SJCRH30 (cell line): ENCODE measurements at places on chromosomes 11 and 22. TPM values are rescaled to one million over a fixed set of nuclear protein-coding genes. Genes with fewer than 3 reads are reported as not detected.
A peak's percentile ranks its signal among the peaks of the same experiment; 100 is the strongest.

TMEM126A gene
- total RNA-seq = 62.1 and 71.9 TPM in 2 replicates

NF2 gene
- total RNA-seq = 43.8 and 45.6 TPM in 2 replicates

CYTH4 gene
- total RNA-seq = not detected in 2 replicates

SPINDOC gene
- 61.6 and 63.7 TPM in 2 replicates for total RNA-seq

TCN2 gene
- 0.53 and 0.85 TPM in 2 replicates for total RNA-seq

PLAAT2 gene
- not detected in 2 replicates for total RNA-seq

GRCh38 chr11:105046898-105047579, 1.9 kb upstream of the CARD16 start:
- DNase-seq = peak; percentile 21

- no peak for DNase-seq
These were observed 6.4 kb downstream of the RAC2 start for GRCh38 chr22:37237371-37238268.

GRCh38 chr11:3022982-3023381, 30.9 kb upstream of the NAP1L4 start:
- DNase-seq = no peak

DNA sequence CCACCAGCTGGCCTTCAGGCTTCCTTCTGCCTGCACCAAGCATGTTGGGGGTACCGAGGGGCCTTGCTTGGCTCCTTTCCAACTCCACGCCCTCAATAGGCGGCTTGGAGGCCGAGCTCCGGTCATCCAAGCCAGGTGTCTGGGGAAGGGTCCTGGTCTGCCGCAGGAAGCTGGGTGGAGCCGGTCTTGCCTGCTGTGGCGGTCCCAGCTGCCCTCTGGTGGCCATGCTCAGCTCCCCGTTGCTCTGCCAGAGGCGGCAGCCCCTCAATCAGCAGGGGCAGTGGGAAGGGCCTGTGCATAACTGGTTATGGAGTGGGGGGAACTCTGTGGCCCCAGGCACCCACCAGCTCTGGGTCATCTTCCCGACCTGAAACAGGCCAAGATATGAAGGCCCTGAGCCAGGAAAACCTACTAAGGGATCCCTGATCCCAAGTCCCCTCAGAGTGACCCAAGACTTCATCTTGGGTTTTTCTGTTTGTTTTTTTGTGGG, 3.2 kb downstream of the ARVCF start:
- peak; percentile 81 for DNase-seq

DNA sequence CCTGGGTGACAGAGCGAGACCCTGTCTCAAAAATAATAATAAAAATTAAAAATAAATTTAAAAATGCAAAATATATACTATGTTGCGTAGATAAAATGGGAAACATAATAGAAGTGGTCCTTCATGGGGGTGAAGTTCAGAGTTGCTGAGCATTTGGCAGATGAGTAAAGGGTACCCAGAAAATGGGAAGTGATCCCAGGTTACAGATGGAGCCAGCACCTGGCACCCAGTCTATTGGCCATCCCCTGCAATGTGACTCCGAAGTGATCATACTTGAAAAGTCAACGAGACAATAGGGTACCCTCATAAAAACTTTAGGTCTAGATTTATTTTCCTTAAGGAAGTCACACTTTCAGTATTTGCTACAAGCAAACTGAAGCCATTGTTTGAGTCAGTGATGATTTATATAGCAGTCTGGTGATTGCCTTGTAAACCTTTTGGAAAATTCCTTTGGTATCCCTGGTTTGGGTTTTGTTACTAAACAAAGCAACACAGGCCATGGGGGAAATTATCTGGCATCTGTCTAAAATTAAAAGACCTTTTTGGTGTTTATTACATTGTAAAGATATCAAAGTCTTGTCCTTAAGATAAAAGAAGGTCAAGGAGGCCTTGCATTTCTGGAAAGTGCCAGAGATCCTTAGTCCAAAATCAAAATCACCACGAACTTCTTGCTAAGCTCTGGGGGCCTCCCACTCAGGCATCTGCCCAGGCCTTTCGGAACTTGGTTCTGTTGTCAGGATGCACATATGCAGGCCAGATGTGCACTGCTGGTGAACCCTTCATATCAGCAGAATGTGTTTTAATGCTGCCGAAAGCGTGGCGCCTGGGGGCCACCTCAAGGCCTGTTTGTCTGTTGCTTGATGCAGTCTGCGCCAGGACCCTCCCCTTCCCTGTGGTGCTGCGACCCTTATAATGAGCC, 4.3 kb downstream of the SMARCB1 start:
- DNase-seq = no peak

DNA sequence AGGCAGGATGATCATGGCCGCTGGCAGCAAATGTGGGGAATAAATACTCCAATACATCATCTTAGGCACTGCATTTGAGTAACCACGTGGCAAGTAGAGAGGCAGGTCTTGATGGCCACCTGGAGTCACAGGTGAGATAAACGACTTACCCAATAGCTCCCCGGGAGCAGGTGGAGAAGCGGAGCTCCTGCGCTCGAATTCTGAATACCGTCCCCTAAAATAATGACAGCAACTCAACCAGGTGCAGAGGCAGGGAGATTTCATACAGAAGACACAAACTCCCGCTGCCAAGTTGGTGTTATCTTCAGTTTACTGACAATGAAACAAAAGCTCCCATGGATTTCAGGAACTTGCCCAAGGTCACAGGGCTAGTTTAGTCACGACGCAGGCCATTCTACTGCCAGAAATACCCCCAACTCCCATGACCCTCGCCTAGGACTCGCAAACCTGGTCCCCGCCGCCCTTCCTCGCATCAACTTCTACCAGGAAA, 437 bp downstream of the SLC43A3 start:
- DNase-seq = no peak

DNA sequence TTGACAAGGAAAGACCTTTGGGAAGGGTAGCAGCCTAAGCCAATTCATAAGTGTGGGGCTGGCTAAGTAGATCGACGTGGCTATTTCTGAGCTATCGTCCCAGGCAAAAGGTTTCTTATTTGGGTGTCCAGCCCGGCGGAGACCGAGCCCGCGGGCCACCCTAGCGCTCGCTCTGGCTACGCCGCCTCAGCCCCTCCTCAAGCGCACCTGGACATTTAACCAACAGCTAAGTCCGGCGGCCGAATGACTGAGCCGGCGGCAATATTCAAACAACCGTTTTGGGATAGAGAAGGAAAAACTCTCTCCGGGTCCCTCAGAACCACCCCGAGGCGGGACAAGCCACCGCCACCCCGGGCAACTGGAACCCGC, 457 bp downstream of the RNF141 start:
- DNase-seq = no peak

- DNase-seq = no peak
These were observed 19.6 kb upstream of the PRODH start for GRCh38 chr22:18955696-18956095.

- DNase-seq = no peak
These were observed 64.6 kb downstream of the EXT2 start for GRCh38 chr11:44159848-44160721.
